ENCODE measurements at places on chromosomes 5 and 9. TPM values are rescaled to one million over a fixed set of nuclear protein-coding genes. Genes with fewer than 3 reads are reported as not detected.

Gene MARCOL
- total RNA-seq = not detected

Gene STOM
- total RNA-seq = 9.9 TPM

Gene NR5A1
- 0.35 TPM for total RNA-seq

Gene PCDHB16
- 11.4 TPM for total RNA-seq

Gene IL17B
- not detected for total RNA-seq

- DNase-seq = no peak
- H3K4me3 ChIP-seq = no peak overlapping the region
- H3K4me1 ChIP-seq = no peaks in the 10 kb centered on the region
- peaks cover 38% of the 10 kb centered on the region for H3K27me3 ChIP-seq
- peaks cover 8% of the 10 kb centered on the region for H3K36me3 ChIP-seq
Measured at GRCh38 chr5:1437226-1437829, 7.9 kb downstream of the SLC6A3 start.

GRCh38 chr5:38681029-38681706 lies 124.7 kb upstream of the LIFR start:
- H3K27me3 ChIP-seq = no peaks in the 10 kb centered on the region
- no peaks in the 10 kb centered on the region for H3K36me3 ChIP-seq
- DNase-seq = no peak
- H3K4me3 ChIP-seq = no peak overlapping the region
- H3K4me1 ChIP-seq = peaks cover 6% of the 10 kb centered on the region

GRCh38 chr9:33129251-33129885 lies 37.8 kb downstream of the B4GALT1 start:
- no peaks in the 10 kb centered on the region for H3K4me1 ChIP-seq
- H3K4me3 ChIP-seq = no peak overlapping the region
- DNase-seq = no peak

GRCh38 chr9:34985311-34985899 lies 4.1 kb upstream of the DNAJB5 start:
- H3K4me1 ChIP-seq = peaks cover 47% of the 10 kb centered on the region
- no peaks in the 10 kb centered on the region for H3K36me3 ChIP-seq
- no peak overlapping the region for H3K27ac ChIP-seq

- no peaks in the 10 kb centered on the region for H3K27me3 ChIP-seq
- H3K4me1 ChIP-seq = no peaks in the 10 kb centered on the region
- no peaks in the 10 kb centered on the region for H3K36me3 ChIP-seq
- no peak overlapping the region for H3K4me3 ChIP-seq
Measured at GRCh38 chr9:3719286-3719685, 193.5 kb upstream of the RFX3 start.

DNA sequence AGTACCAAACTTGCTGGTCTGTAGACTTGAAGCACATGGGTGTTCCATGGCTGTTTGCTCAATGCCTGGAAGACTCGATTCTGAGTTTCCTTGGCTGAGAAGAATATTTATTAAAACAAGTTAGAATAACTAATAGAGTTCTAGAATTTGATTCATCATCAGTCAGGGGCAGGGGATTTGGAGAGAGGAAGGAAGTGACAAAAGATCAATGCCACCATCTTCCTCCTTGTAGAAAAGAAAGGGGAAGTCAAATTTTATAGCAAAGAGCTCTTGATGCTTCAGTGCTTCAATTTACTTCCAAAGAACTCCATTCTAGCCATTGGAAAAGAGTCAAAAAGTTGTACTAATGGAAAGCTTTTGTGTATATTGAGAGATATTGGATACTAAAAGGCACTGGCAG lies 236.3 kb downstream of the MCTP1 start:
- no peak overlapping the region for H3K27ac ChIP-seq
- no peaks in the 10 kb centered on the region for H3K4me1 ChIP-seq
- H3K4me3 ChIP-seq = no peak overlapping the region
- no peaks in the 10 kb centered on the region for H3K27me3 ChIP-seq
- DNase-seq = no peak

- H3K4me3 ChIP-seq = no peak overlapping the region
- no peak for DNase-seq
- H3K36me3 ChIP-seq = no peaks in the 10 kb centered on the region
- no peaks in the 10 kb centered on the region for H3K27me3 ChIP-seq
- H3K4me1 ChIP-seq = peaks cover 5% of the 10 kb centered on the region
Measured at GRCh38 chr9:1978941-1979340, 36.2 kb upstream of the SMARCA2 start.

GRCh38 chr5:81533629-81534405 lies 139.9 kb upstream of the ACOT12 start:
- H3K27ac ChIP-seq = no peak overlapping the region
- no peak for DNase-seq
- no peak overlapping the region for H3K4me3 ChIP-seq

DNA sequence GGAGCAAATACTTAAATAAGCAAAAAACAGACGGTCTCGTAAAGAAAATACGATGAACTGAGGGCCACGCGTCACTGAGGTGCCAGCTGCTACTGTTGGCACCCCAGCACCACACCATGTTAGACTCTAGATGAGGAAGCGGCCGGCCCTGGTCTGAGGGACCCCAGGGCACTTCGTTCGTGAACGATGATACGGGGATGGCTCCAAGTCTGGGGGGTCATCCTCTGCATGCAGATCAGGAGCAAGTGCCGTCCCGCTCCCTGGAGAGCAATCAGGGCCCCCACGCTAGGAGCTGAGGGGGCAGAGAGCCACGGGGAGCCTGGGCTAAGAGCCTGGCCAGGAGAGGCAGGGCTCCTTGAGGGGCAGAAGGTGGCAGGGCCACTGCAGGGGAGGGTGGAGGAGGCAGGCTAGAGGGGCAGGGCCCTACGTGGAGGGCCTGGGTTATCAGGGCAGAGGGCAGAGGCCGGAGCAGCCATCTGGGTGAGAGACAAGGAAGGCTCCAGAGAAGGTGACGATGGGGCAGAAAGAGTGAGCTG lies 24.1 kb downstream of the SARDH start:
- H3K27ac ChIP-seq = peak overlapping the region; percentile 86
- H3K4me3 ChIP-seq = peak overlapping the region; percentile 42
- H3K4me1 ChIP-seq = peaks cover 16% of the 10 kb centered on the region

GRCh38 chr9:137235424-137236237 lies 4.9 kb downstream of the SLC34A3 start:
- H3K27me3 ChIP-seq = no peaks in the 10 kb centered on the region
- H3K4me1 ChIP-seq = peaks cover 6% of the 10 kb centered on the region
- no peaks in the 10 kb centered on the region for H3K36me3 ChIP-seq
- no peak for DNase-seq

- no peak for DNase-seq
- no peaks in the 10 kb centered on the region for H3K36me3 ChIP-seq
- no peak overlapping the region for H3K4me3 ChIP-seq
- no peak overlapping the region for H3K27ac ChIP-seq
- H3K4me1 ChIP-seq = no peaks in the 10 kb centered on the region
Measured at GRCh38 chr5:122102825-122103224, 24.8 kb upstream of the LOX start.

DNA sequence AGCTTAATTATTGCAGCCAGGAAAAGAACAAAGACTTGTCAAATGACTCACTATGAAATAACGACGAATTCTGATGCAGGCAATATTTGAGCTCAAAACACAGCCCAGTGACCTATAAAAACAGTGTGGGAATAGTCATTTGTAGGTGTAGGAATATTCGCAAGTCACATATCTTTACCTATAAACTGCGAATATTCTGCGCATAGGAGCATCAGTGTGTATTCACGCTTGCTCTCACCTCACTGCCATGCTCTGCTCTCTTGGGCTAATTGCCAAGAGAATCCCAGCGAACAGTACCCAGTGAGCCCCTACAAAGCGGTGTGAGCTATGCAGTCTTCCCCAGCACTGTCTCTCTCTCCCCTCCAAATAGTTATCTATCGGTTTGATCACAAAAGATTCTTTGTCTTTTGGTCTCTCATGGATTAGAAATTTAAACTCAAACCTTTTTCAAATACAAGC lies 74.2 kb downstream of the ST8SIA4 start:
- no peak overlapping the region for H3K27ac ChIP-seq
- no peaks in the 10 kb centered on the region for H3K36me3 ChIP-seq
- H3K27me3 ChIP-seq = no peaks in the 10 kb centered on the region
- no peak for DNase-seq
- no peak overlapping the region for H3K4me3 ChIP-seq
- H3K4me1 ChIP-seq = peaks cover 9% of the 10 kb centered on the region

- H3K4me3 ChIP-seq = peak overlapping the region; percentile 59
- H3K27me3 ChIP-seq = no peaks in the 10 kb centered on the region
- H3K4me1 ChIP-seq = peaks cover 59% of the 10 kb centered on the region
Measured at GRCh38 chr9:113548221-113549041, 84.9 kb downstream of the RGS3 start.

DNA sequence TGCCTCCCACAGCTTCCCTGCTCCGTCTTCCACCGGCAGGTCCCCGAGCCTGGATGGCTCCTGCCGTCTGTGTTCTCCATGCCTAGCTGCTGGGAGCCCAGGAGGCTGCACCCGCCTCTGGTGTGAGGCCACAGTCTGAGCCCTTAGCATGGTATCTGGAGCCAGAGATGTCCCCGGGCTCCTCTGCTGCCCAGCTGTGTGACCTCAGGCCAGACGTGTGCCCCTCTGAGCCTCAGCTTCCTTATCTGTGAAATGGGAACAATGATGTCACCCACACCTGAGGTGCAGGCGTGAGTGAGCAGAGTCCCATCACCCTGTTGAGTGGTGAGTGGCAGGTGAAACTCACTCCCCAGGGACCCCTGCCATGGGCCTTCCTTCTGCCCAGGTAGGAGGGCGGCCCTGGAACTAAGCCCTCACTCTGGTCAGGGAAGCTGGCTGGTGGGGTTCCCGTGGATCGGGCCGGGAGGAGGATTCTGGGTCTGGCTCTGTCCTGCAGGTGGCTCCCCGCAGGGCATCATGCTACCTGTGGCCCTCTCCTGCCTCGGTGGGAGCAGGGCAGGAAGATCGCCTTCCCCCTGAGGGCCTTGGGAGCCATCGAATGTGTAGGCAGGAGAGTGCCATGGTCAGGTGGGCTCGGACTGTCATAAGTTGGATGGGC lies 239.0 kb downstream of the PBX3 start:
- DNase-seq = no peak
- no peaks in the 10 kb centered on the region for H3K36me3 ChIP-seq
- H3K27ac ChIP-seq = peak overlapping the region; percentile 50
- H3K4me1 ChIP-seq = peaks cover 7% of the 10 kb centered on the region
- no peak overlapping the region for H3K4me3 ChIP-seq

- no peaks in the 10 kb centered on the region for H3K27me3 ChIP-seq
- H3K27ac ChIP-seq = no peak overlapping the region
- H3K4me3 ChIP-seq = no peak overlapping the region
- no peaks in the 10 kb centered on the region for H3K36me3 ChIP-seq
- DNase-seq = no peak
Measured at GRCh38 chr5:5605170-5605764, 182.8 kb downstream of the ICE1 start.

- peaks cover 45% of the 10 kb centered on the region for H3K4me1 ChIP-seq
- H3K36me3 ChIP-seq = peaks cover 12% of the 10 kb centered on the region
- H3K27ac ChIP-seq = peak overlapping the region; percentile 97
- H3K4me3 ChIP-seq = peak overlapping the region; percentile 18
Measured at GRCh38 chr5:125700380-125700861, 722.8 kb upstream of the GRAMD2B start.

GRCh38 chr9:76687861-76688391 lies 76.3 kb upstream of the PCA3 start:
- peaks cover 12% of the 10 kb centered on the region for H3K27me3 ChIP-seq
- no peak for DNase-seq
- H3K27ac ChIP-seq = no peak overlapping the region
- peaks cover 11% of the 10 kb centered on the region for H3K4me1 ChIP-seq

GRCh38 chr9:83978992-83979811 lies 813 bp downstream of the HNRNPK start:
- peak; percentile 71 for DNase-seq
- H3K4me3 ChIP-seq = peak overlapping the region; percentile 100
- H3K36me3 ChIP-seq = peaks cover 46% of the 10 kb centered on the region
- H3K27ac ChIP-seq = peak overlapping the region; percentile 100
- peaks cover 20% of the 10 kb centered on the region for H3K27me3 ChIP-seq

Measured in neural crest cell (in vitro differentiated cells).